ENCODE measurements at places on chromosomes 1 and 21. TPM values are rescaled to one million over a fixed set of nuclear protein-coding genes. Genes with fewer than 3 reads are reported as not detected.

DNA sequence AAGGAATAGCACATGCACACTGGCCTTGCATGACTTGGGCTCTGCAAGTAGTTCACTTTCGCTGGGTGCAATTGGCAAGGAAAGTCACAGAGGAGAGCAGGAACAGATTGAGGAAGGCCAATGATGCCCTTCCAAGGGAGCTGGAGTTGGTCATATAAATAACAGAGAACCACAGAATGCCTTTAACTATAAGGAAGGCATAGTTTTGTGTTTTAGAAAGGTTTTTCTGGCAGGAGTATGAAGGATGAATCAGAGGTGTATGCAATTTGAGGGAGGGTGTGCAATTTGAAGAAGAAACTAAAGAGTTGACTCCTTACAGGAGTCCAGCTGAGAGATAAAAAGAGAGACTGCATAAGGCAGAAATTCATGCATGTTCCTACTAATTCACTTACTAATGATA, 112.1 kb downstream of the PHTF1 start:
- DNase-seq: no peak

DNA sequence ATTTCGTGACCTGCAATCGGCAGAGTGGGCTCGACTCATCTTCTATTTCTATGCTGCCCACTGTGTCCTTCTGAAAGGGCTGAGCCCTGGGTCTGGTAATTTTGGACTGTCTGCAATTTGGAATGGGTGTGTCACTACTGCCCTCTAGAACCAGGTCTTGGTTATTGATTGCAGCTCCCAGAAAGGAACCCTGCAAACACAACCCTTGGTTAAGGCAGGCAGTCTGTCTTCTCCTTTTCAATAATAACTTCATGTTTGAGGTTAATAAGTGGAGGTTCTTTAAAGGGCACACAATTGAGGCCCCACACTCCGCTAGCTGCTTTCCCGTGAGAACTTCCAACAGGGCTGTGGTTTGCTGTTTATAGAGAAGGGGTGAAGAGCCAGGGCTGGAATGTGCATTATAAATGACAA, 79.9 kb upstream of the LYST start:
- no peak for DNase-seq

GRCh38 chr1:103949779-103950178, 200.1 kb downstream of the AMY1C start:
- no peak for DNase-seq

DNA sequence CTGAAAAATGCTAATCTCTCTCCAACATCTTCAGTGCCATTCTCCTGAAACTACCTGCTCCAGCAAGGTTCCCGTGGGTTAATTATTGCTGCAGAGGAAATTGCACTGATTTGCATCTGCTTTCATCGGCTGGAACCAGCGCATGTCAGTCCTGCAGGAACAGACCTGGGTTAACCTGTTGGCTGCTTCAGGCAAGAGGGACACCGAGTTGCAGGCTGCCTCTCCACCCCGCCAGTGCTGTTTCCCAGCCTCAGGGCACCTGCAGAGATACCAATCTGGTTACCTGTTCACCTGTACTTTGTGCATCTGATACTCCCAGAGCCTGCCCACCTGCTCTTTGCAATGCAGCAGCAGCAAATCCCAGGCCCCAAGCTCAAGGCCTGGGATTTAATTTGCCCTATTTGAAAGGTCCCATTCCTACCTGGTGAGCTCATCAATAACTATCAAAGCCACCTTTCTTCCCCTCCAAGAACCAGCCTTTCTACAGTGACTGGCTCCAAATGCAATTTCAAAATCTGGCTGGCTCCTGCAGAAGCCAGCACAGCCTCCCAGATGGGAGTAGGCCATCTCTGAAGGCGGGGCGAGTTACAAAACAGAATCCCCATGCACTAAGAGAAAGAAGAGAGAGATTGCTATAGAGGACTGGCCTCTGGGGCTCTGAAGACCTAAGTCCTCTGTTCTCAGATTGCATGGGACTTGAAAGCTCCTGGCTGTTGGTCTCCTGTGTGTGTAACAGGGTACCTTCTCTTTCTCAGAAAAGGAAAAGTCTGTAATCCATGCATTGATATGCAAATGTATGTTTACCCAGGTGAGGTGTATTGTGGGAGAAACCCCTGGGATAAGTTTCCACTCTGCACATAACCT, 67.8 kb downstream of the TOMM20 start:
- peak; percentile 64 for DNase-seq

DNA sequence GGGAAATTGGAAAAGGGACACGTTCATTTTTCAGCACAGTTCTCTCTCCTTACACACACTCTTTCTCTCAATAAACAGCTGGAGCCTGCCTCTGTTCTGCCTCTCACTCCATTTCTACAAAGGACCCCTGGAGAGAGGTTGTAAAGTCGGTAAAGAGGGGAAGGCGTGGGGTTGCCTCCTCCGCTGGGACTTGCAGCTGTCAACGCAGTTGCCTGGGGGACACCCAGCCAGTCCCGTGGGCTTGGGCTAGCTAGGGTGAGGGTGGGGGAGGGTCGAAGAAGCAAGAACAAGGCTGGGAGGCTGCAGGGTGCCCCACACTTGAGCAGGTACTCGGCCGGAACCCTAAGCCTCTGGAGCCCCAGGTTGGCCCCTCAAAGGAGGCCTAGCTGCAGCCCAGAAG, 27.6 kb downstream of the C1orf216 start:
- DNase-seq: peak; percentile 73

DNA sequence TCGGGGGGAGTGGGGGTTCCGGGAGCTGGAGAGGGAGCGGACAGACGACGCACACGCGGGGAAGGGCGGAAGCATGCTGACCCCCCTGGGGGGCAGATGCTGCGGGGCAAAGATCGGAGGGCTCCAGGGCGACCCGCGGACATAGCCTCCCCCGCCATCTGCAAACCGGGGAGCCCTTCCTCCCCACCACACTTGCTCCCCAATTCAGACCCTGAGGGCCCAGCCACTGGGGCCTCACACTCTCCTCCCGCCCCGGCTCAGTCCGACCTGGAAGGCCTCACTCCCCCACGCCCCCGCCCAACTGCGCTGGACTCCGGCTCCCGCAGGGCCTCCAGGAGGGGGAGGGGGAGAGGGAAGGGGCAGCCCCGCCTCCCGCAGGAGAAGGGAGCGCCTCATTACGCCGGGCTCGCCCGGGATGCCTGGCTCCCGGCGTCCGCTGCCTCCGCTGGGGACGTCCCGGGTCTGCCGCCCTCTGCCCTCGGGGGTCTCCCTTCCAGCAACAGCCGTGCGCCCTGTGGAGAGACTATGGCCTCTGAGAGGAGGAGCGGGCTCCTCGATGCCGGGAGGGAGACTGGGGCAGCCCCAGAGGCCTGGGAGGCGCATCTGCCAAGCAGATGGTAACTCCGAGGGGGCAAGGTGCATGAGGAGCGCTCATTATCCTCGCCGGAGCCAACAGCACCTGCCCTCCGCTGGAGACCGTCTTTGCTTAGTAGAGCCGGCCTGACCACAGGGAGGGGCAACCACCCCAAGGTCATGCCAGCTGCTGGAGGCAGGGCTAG, 636 bp upstream of the CAMK2N1 start:
- peak; percentile 95 for DNase-seq

DNA sequence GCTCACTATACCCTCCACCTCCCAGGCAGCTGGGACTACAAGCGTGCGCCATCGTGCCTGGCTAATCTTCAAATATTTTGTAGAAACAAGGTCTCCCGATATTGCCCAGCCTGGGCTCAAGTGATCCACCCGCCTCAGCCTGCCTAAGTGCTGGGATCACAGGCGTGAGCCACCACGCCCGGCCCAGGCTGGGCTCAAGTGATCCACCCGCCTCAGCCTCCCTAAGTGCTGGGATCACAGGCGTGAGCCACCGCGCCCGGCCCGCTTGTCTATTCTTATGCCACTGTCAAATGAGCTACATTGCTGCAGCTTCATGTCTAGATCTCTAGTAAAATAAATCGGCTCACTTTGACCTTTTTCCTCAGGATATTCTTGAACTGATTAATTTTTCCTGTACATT, 107.7 kb upstream of the COL6A1 start:
- DNase-seq: peak; percentile 11

DNA sequence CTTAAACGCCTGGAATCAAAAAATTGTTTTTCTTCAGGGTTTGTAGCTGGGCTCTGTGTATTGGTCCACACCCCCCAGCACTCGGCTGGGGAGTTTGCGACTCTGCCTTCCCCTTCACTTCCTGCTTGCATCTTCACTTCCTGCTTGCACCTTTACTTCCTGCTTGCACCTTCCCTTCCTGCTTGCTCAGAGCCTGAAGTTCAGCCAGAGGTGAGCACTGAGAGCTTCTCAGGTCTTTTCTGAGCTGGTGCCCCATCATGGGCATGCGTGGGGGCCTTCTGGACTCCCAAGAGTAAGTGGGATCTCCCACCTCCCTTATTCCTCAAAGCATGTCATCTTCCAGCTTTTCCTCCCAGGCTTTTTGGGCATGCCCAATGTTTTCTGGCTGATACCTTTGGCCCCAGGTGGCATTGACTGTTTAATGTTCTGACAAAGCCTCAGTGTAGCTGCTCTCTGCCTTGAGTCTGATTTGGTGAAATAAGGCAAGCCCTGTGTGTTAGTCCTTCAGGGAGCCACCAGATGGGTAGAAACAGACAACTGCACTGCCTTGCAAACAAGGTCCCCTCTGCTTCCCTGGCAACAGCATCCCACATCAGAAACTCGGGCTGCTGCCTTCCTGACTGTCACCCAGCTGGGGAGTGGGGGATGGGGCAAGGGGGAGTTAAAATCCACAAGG, 3.5 kb downstream of the KRTAP10-2 start:
- peak; percentile 43 for DNase-seq

DNA sequence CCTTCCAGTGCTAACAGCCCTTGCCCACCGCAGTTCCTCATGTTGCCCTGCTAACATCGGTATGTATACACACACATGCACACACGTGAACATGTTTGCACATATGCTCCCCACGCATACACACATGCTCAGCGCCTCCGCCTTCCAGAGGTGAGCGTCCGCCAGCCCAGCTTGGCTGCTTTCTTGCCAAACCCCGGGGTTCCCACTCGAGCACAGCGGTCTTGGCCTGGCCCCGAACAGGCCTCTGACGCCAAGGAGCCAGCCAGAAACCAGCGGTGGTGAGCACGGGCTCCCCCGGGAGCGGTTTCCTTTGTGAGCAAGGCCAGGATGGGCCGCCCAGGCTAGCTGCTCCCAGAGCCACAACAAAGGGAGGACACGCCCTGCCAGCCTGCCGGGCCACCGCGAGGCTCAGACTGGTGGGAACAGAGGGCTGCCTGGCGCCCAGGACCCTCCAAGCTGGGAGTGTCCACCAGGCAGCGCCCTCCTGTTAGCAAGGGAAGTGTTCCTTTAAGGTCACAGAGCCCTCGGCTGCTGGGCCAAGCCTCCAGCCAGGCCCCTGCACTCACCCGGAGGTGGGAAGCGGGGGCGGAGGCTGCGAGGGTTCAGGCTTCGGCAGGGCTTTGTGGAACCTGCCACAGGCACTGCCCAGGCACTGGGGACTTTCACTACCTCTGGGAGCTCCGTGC, 65.4 kb downstream of the ALPL start:
- DNase-seq: peak; percentile 85

DNA sequence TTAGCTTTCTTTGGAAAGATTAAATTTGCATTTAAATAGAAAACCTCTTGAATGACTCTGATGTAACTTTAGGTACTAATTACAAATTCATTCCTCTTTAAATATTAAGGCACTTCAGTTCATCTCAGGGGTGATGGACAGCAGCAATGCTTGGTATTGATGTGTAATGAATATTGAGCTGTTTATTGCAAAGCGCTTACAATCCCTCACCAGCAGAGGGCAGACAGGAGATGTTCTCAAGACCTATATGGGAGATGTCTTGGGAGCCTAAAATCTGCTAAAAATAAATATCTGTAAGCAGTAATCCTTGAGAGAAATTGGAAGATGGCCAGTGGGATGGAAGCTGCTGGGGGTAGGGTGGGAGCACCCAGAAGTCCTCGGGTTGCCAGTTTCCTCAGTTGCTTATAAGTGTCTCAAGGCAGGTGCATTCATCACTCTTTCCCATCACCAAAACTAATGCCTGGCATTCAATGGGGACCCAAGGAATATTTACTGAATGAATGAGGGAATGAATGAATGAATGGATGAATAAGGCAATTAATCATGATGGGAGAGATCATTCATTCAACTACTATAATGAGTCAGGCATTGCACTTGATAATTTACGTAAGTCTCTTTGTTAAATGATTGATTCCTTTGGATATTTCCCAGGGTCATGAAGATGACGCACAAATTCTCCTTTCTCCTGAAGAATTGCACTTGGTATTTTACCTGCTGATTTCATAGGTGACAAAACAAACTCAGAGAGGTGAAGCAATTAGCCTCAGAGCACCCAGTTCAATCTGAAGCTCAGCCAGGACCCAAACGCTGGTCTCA, 2.3 kb downstream of the KLHDC8A start:
- peak; percentile 61 for DNase-seq

- DNase-seq: no peak
These were observed 21.3 kb downstream of the SLC44A5 start for GRCh38 chr1:75589637-75590036.

- DNase-seq: peak; percentile 43
These were observed 908 bp downstream of the DDI2 start for GRCh38 chr1:15618077-15618654.

GRCh38 chr1:218351391-218352074, 6.4 kb downstream of the TGFB2 start:
- peak; percentile 72 for DNase-seq

DNA sequence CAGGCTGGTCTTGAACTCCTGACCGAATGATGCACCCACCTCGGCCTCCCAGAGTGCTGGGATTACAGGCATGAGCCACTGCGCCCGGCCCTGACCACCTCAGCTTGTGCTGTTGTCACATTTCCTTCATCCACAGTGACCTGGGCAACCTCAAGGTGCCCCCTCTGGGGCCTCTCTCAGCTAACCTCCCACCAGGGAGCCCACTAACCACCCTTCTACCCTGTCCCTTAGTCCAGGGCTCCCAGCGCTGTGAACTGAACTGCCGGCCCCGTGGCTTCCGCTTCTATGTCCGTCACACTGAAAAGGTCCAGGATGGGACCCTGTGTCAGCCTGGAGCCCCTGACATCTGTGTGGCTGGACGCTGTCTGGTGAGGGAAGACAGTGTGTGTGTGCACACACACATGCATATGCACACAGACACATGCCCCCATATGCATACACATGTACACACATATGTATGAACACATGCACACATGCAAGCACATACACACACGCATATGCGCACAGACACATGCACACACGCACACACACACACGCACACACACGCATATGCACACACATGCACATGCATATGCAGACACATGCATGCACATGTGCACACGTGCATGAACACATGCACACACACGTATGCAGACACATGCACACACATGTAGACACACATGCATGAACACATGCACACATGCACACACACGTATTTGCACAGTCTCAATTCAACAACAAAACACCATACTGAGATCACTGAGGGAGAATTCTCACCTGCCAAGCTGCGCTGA, 6.2 kb downstream of the ADAMTSL4 start:
- no peak for DNase-seq

The NBPF10 gene
- 0.42 TPM for total RNA-seq

The PDC gene
- not detected for total RNA-seq

Measured in H7 (cell line).